ENCODE measurements at places on chromosomes 3 and 15.

- peak; percentile 74 for DNase-seq
Measured at GRCh38 chr15:90291679-90292356, 26.3 kb downstream of the NGRN start.

- DNase-seq = no peak
Measured at GRCh38 chr3:21405671-21406667, 345.0 kb downstream of the ZNF385D start.

GRCh38 chr3:7368597-7368996 lies 507.7 kb downstream of the GRM7 start:
- no peak for DNase-seq

DNA sequence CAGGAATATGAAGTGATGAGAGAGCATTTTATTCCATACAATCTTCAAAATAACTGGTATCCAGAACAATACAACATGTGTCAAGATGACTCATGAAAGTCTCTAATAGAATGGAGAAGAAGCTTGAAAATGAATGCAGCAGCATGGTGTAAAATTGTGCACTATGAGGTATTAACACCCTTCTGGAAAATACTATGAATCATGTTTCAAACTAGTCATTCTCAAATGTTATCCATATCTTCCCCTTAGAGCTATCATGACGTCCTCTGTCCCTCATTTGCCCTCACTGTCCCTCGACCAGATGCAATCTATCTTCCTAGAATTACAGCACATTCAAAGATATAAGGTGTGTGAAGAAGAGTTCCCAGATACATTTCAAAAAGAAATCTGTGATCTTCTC lies 198.2 kb downstream of the NECTIN3 start:
- no peak for DNase-seq

DNA sequence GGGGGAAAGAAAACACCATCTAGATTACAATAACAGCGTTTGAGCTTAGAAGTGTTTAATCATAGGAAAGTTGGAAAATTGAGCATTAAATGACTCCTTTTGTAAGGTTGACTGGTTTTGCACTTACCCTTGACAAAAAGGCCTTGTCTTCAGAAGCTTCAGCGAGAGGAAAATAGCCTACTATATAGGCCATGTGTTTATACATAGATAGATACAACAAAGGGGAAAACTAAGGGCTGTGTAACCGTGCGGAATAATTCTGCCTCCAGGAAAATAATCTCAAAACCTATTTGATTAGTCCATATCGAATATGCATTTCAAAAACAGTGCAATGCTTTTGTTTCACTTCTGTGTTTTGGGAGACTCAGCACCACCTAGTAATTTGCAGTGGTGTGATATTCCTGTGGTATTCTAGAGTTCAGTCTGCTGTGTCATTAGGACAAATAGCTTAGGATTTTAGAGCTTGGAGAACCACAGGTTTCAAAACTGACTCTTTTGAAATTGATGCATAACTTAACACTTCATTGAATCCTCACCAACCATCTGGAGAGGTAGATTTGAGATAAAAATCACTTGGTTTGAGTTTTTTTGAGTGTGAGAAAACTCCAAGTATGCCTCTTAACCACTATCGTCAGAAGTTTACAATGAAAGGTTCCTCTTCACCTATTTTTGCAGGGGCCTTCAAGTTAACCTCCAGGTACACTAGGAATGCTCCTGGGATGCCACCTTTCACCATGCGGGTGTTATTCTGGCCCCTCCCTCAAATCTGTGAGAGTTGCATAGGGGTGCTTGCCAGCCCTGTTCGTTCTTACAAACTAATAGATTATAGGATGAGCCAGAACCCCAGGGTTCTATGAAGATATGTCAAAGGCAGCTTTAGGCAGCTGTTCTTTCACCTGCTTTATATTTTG lies 1.9 kb downstream of the ARHGAP31 start:
- peak; percentile 42 for DNase-seq

DNA sequence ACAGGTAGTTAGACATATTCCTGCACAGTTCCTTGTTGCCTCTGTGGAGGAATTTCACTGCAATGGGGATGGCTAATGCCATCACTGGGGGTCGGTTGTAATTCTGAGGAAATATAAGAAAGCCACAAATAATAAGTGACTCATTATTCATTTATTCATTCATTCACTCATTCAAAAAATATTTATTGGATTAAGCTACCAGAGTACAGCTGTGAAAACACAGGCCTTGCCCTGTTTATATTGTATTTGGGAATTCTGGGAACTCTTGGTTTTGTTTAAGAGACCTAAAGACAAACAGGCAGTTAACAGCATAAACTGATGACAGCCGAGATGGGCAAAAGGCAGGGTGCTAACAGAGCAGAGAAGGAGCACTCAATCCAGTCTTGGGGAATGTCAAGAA lies 23.6 kb downstream of the PTX3 start:
- no peak for DNase-seq
